WTC11 (cell line): ENCODE measurements at places on chromosomes 6 and 20.
A peak's percentile ranks its signal among the peaks of the same experiment; 100 is the strongest.

- DNase-seq = no peak
Measured at GRCh38 chr20:11207749-11208502, 534.1 kb upstream of the JAG1 start.

- no peak for DNase-seq
Measured at GRCh38 chr6:159180001-159180400, 10.8 kb downstream of the FNDC1 start.

DNA sequence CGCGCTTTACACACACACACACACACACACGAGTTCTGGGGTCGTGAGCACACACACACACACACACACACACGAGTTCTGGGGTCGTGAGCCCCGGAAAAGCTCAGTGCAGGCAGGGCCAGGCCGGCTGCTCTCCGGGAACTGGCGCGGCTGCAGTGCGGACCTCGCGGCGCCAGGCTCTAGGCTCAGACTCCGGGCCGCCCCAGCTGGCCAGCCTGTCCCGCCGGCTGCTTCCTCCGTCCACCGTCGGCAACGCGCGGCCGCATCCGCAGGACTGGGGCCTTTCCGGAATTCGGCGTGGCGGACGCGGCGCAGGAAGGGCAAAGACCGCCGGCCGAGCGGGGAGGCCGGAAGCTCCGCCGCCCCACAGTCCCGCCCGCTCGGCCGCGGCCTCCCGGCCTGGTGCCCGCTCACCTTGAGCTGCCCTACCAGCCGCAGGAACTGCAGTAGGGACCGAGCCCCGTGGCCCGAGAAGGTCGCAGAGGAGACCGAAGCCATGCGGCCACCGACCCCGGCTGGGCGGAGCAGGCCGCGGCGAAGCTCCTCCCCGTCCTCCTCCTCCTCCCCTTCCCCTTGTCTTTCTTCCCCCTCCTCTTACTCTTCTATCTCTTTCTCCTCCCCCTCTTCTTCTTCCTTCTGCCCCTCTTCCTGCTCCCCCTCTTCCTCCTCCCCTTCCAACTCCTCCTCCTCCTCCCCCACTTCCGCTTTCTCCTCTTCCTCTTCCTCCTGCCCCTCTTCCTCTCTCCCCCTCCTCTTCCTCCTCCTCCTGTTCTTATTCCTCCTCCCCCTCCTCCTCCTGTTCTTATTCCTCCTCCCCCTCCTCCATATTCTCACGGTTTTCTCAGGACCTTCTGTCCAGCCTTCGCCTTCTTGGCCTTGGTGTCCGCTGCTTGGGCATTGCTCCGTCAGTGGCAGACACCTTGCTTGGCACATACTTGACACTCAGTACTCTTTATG is at the start of gene HDDC2:
TSS of gene HDDC2 (minus strand) at position 533 of the 957 bp plus-strand sequence. CDS start at position 498, 35 bp downstream.
- peak; percentile 75 for DNase-seq

DNA sequence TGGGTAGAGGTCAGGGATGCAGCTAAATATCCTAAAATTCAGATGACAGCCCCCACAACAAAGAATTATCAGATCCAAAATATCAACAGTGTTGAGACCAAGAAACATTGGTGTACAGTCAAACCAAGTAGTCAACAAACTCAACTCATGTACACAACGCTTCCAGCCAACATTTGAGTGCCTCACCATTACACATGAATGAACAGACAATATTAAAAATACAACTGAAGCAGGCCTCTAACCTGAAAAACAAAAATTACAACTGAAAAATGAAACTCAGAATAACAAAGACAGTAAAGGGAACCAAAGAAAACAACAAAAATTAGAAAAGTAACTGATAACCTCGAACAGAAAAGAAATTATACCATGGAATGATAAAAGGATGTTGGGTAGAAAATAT is 46.2 kb downstream of the HACE1 start:
- DNase-seq = no peak

DNA sequence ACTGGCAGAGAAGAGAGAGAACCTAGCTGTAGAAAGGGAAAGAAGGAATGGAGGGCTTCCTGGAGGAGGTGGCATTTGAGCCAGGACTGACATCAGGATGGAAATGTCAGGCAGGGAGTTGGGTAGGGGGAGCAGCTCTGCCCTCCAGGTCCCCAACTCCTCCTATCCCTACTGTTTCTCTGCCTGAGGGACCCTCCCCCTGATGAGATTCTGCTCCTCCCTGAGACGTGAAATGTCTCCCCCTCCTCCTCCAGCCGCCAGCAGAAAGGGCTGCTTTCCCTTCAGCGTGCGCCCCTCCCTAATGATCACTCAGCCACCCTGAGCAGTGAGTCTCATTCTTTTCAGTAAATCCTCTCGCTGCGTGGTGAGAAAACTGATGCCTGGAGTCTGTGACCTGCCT is 40.6 kb downstream of the HLA-DPB1 start:
- DNase-seq = peak; percentile 39

- no peak for DNase-seq
Measured at GRCh38 chr20:16732506-16733152, 2.8 kb downstream of the SNRPB2 start.
